ENCODE measurements at places on chromosomes 7 and 10.

- no peak for DNase-seq
Observed at GRCh38 chr7:157021071-157021870, 10.8 kb upstream of the MNX1 start.

GRCh38 chr7:134176037-134176350, 48.9 kb downstream of the LRGUK start:
- no peak for DNase-seq

- DNase-seq, result peak; percentile 11
Observed at GRCh38 chr7:117273814-117274225, 49.0 kb downstream of the WNT2 start.

DNA sequence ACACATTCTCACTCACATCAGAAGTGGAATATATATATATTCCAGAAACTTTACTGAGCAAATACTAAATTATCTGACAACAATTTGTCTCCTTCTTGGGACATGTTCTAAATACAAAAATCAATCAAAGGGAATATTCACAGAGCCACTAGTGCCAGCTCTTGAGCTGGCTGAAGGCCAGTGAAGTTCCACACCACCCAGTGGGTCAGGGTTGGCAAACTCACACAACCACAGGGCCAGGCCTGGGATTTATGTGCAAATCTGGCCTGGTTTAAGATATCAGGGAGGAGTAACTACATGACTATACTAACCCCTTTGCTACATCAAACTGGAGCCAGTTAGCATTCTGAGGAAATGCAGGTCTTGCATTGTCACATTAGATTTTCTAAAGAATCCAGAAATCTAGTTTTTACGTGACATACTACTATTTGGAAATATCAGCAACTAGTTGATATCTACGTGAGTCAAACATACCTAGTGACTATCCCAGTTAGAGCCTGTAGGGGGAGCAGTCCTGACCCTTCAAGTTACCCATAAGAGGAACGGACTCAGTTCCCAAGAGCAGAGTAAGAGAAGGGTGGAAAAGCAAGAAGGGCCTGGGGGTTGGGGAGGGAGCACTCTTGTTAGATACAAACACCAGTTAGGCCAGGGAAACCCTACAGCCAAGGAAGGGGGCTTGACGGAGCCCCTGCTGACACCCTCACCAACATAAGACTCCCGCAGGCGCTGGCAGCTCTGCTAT, 600.4 kb downstream of the KCNMA1 start:
- DNase-seq, result peak; percentile 39

DNA sequence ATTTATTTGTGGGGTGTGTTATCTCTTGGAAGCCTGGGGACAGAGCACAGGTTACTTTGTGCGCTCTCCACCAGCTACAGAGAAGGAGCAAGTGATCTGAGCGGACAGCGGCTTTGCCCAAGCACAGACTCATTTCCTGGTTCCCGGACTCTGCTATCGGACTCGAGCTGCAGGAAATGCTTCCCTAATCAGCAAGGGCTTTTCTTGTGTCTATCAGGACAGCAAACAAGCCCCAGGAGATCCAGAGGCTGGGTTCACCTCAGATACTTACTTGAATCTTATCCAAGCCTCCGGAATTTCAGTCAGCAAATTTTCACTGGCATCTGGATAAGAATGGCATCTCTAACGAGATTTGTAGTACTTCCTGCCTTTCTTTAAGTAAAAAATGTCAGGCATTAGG, 27.8 kb downstream of the MRC1 start:
- DNase-seq, result no peak

DNA sequence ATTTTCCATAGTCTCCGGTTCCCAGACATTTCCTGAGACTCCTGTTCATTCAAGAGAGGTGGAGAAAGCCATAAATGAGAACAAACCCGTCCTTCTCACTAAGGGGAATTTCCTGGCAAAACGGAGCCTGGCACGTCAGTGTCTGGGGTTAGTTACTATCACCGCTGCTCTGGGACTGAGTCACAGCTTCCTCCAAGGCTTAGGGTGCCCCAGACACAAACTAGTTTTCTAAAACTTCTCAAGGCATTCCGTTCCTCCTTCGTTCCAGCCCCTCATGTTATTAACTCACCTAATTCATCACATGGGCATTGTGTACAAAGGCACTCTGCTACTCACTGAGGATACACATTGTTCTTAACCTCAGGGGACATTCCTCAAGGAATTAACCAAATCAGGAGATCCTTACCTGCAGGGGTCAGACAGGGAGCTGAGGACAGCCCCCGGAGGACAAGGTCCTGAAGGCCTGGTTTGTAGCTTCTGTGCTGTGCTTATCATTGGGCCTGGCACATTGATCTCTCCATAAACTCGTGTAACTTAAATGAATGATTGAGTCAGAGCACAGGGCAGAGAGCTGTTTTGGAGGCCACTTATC, 103.0 kb upstream of the KLF6 start:
- no peak for DNase-seq

GRCh38 chr7:116969371-116969902, 16.1 kb downstream of the ST7 start:
- no peak for DNase-seq

GRCh38 chr7:150778738-150779301, 21.3 kb downstream of the TMEM176B start:
- DNase-seq, result peak; percentile 87

- no peak for DNase-seq
Observed at GRCh38 chr7:36887233-36887632, 162.9 kb upstream of the AOAH start.

GRCh38 chr7:84100866-84101265, 93.7 kb downstream of the SEMA3A start:
- no peak for DNase-seq

- DNase-seq, result no peak
Observed at GRCh38 chr7:17404006-17404405, 105.6 kb downstream of the AHR start.

DNA sequence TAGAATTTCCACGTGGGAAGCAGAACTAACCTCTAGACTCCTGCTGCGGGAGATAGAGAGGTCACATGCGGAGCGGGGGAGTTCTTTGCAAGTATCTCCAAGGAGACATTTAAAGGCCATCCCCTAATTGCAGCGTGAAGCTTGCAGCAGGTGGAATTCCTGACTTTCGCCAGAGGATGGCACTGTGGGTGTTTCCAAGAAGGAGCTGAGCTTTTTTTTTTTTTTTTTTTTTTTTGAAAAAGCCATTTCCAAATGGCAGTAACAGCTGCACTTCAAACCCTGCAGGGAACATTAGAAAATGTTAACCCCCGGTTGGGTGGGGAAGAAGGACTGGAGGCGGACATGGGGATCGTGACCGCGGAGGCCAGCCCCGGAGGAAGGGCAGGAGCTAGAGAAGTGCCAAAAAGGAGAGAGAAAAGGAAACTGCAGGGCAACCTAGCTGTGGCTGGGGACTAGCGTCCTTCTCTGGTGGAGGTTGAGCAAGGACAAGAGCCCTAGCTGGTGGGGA, 487.7 kb downstream of the TYW1 start:
- DNase-seq, result peak; percentile 84

GRCh38 chr10:20300735-20301134, 484.5 kb downstream of the PLXDC2 start:
- DNase-seq, result no peak

DNA sequence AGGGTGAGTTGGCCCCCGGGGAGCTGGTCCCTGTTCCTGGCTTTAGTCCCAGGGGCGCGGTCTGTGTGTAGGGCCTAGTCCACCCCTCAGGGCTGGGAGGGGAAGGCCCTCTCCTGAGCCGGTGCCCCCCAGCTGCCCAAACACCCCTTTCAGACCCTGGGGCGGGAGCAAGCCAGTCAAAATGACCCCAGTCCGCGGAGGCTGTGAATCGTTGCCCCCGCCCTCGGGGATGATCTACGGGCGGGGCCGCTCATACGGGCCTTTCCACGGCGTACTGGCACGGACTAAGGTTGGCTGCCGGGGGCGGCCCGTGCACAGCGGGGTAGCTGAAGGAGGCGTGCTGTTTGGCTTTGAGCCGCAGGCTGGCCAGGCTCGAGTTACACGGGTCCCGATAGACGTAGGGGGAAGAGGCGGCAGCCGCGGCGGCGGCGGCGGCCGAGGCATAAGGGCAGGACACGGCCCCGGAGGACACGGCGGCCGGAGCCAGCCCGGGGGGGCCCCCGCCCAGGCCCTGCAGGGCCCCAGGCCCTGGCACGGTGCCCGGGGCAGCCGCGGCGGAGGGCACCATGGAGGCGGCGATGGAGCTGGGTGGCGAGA, 4.3 kb downstream of the ELOVL3 start:
- peak; percentile 54 for DNase-seq

DNA sequence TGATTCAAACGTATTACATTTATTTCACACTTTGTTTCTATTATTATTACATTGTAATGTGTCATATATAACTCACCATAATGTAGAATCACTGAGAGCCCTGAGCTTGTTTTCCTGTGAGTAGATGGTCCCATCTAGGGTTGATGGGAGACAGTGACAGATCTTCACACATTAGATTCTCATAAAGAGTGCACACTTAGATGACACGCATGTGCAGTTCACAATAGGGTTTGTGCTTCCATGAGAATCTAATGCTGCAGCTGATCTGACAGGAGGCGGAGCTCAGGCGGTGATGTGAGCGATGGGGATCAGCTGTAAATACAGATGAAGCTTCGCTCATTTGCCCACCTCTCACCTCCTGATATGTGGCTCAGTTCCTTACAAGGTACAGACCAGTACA, 36.1 kb downstream of the BMPER start:
- no peak for DNase-seq

DNA sequence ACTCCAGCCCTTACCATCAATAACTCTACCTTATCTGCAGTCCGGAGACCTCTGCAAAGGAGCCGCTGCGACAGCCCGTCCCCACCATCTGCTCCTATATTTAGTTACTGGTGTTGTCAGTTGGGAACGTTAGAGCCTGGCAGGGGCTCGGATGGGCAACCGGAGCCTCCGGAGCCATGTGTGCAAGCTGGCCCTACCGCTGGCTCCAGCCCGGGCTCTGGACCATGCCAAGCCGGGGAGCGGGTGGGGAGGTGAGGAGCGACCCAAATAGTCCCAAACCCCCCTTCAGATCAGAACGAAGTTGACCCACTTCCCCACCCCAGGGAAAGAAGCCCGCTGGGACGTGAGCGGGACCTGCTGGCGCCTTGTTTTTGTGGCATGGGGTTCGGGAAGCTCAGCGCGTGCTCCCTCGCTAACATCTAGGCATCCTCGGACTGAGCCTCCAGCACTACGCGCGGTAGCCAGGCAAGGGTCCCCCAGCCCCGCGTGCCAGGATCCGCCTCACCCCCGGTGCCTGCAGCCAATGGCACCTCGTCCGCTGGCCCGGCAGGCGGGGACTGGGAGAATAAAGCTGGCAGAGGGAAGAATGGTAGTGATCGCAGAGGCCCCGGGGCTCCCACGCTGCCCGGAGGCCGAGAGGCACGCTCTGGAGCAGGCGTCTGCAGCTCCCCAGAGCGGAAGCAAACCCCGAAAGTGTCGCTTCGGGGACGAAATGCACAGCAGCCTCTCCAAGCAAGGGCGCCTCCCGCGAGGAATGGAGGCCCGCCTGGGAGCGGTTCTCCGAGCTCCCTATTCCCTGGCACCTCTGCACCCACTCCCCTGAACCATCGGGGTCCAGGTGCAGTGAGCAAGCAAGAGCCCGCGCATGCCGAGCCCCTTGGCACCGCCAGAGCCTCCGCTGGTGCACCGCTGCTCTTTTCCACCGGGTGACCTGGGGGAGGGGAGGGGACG, 679 bp downstream of the LRRC20 start:
- DNase-seq, result peak; percentile 53

DNA sequence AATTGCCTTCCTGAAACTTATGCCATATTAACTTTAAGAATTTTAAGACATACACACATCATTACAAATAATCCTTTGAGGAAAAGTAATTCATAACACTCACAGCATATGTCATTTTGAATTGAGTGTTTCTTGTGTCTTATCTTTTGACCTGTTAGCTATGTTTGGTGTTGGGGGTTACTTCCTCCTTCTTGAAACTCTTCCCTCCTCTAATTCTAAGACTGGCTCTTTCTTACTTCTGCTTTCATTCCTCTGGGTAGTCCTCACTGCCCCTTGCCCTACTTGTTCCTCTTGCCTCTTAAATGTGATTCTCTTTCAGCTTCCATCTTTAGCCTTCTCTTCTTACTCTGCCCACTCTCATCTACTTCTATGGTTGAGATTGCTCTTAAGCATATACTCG, 28.3 kb upstream of the PIP4K2A start:
- no peak for DNase-seq

GRCh38 chr10:102185811-102186527, 33.8 kb downstream of the NOLC1 start:
- no peak for DNase-seq

DNA sequence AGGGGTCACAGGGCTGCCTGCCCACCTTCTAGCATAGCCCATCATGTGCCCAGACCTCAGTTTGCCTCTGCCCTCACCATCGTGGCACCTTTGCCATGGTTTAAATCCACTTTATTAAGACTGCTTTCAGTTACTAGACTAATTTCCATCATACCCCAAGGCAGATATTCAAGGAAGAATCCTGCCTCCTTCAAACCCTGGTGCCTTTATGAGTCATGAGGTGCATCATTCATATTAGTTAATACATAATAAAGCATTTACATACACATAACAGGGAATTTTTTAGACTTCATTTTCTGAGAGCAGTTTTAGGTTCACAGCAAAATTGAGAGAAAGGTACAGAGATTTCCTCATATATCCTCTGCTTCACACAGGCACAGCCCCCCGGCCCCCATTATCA, 62.8 kb downstream of the CXCL12 start:
- no peak for DNase-seq

GRCh38 chr7:47715631-47716068, 133.7 kb upstream of the TNS3 start:
- DNase-seq, result no peak

DNA sequence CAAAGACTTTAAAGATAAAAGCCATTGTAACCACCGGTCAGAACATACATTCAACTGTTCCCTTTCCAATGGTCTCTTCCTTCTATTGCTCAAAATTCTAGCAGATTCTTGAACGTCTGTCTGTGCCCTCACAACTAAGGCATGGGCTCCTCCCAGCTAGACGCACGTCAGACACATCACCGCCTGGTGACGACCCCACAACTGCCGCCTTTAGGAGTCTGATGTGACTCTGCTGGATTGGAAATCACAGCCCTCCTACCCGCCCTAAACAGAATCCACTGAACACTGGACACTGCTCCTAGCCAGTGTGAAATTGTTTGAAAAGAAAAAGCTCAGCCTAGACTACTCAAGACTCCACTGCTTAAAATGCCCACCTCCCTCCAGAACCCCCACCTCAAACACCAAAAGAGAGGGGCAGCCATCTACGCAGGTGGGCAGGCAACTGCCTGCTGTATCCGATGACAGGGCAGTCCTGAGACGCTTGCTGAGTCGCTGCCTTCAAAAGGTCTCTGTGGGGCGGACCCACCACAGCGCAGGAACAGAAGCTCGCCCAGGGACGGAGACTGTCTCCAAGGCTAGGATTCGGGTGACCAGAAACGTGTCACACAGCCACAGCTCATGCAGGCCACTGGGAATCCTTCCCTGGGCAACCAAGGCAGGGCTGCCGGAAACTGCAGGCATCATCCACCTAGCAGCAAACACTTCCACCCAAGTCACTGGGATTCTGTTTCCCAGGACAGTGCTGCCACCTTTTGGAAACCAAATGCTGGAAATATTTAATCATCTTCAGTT, 34.7 kb downstream of the GSDME start:
- peak; percentile 36 for DNase-seq

GRCh38 chr10:31912289-31912688, 16.3 kb downstream of the ARHGAP12 start:
- DNase-seq, result no peak
